ENCODE measurements at places on chromosomes 5 and 9.

DNA sequence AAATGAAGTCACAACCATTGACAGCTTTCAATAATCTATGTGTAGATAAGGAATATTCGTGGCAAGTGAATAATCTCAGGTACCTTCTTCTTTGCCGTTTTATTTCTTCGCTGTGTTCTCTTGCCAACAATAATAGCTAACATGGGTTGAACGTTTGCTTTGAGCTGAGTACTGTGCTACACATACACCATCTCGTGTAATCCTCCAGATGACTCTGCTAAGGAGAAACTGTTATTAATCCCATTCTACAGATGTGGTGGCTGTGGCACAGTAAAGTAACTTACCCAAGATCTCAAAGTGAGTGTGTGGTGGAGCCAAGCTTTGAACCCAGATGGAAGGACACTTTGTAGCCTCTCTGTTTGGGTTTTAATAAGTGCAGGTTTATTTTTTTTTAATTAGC is 179.7 kb downstream of the C9orf152 start:
- DNase-seq, result no peak

GRCh38 chr5:135490245-135491037 is 38.3 kb upstream of the TIFAB start:
- no peak for DNase-seq

DNA sequence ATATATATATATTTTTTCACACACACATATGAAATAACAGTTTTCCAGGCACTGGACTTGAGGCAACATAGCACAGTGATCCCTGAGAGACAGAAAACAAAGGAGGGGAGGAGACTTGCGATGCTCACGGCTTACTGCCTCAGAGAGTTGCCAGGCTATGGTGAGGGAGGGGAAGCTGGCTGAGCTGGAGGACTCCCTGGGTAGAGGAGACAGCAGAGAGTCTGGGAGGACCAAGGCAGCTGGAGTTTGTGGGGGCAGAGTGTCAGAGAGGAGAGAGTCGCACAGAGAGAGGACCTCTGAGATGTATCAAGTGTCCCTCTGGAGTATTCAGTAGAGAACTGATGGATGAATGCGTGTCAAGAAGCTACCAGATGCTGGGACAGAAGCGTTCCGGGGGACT is 23.1 kb upstream of the QSOX2 start:
- no peak for DNase-seq

DNA sequence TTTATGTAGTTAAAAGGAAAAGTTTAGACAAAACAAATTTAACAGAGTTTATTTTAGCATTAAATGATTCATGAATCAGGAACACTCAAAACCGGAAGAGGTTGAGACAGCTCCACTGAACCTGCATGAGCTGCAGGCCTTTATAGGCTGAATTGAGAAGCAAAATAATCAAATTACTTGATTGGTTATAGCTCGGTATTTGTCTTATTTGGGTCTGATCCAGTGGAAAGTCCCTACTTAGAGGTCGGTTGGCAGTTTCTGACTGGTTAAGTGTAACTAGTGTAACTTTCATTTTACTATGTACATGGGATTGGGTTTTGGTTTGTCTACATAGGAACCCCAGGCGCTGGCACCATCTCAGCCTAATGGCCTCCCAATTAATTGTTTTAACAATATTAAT is 74.1 kb upstream of the PIK3R1 start:
- DNase-seq, result no peak

- DNase-seq, result no peak
Measured at GRCh38 chr9:91428927-91429351, 5.3 kb upstream of the NFIL3 start.

GRCh38 chr9:133387680-133388079 is 11.5 kb downstream of the STKLD1 start:
- DNase-seq, result no peak

DNA sequence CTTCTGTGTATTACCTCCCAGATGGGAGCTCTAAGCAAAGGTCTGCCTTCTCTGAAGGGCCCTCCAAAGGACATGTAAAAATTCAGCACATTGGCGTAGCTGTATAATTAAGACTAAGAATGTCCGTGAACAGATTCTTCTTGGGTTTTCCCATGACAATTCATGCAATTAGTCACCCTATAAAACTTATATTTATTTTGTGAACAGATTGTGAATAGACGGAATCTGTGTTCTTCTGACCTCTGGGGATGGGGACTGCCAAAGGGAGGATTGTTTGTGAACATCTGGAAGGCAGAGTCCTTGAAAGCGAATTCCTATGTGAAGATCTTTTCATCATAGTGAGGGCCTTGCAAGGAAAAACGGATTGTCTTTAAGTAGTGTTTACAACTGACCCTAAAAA is 111.3 kb downstream of the EGFLAM start:
- no peak for DNase-seq

- no peak for DNase-seq
Measured at GRCh38 chr9:107751567-107752210, 262.1 kb upstream of the KLF4 start.

- no peak for DNase-seq
Measured at GRCh38 chr5:43007246-43007910, 32.7 kb downstream of the ANXA2R start.
